ENCODE measurements at places on chromosomes 13 and 19.

- DNase-seq, result no peak
Observed at GRCh38 chr13:51673165-51673564, 88.9 kb downstream of the WDFY2 start.

DNA sequence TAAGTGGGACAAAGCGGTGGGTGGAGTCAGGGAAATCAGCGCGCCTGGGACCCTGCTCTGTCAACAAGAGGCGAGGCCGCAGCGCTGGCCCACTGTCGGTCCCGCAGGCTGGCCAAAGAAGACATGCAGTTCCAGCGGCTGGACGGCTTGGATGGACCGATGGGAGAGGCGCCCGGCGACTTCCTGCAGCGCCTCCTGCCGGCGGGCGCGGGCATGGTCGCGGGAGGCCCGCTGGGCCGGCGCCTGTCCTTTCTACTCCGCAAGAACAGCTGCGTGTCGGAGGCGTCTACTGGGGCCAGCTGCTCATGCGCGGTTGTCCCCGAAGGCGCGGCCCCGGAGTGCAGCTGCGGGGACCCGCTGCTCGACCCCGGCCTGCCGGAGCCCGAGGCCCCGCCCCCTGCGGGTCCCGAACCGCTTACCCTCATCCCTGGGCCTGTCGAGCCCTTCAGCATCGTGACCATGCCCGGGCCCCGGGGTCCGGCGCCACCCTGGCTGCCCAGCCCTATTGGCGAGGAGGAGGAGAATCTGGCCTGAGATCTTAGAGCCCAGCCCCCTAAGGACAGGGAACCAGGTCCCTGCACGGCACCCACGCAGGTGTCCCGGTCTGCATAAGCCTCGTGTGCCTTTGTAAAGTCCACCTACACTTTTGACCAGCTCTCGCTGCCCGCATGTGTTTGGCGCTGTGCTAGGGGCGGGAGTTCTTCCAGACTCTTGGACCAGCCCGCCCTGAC is 6.1 kb downstream of the BEST2 start:
- peak; percentile 62 for DNase-seq

DNA sequence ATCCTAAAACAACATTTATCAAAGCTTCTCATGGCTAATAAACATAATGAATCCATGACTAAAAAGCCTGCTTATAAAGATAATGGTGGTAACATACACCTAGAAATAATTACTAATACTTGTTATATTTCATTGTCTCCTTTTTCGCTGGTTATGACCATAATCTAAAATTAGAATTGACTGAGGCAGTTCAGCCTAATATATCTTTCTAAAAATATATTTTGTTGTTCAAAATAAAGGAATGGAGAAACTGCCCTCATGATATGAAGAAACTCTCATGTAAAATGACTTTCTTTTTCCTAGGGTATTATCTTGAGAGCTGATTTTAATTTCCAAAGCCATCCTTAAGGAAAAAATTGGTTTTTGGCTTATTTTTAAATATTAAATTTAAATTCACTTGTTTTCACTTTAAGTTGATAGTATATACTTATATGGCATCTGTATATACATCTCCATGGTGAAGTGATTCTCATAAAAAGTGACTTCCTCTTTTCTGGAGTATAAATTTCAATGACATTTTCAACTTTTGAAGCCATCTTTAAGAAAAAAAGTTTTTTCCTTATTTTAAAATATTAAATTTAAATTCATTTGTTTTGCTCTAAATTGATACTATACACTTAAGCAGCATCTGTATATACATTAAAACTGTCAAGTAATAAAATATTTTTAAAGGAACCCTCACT is 204.6 kb downstream of the VWA8 start:
- DNase-seq, result no peak

GRCh38 chr13:77079902-77080413 is 53.0 kb upstream of the FBXL3 start:
- DNase-seq, result no peak

GRCh38 chr13:44487989-44488388 is 88.1 kb downstream of the TSC22D1 start:
- no peak for DNase-seq

- DNase-seq, result no peak
Observed at GRCh38 chr19:45505151-45505995, 1.9 kb upstream of the VASP start.

GRCh38 chr19:10643172-10643967 is 10.8 kb upstream of the ILF3 start:
- DNase-seq, result no peak

DNA sequence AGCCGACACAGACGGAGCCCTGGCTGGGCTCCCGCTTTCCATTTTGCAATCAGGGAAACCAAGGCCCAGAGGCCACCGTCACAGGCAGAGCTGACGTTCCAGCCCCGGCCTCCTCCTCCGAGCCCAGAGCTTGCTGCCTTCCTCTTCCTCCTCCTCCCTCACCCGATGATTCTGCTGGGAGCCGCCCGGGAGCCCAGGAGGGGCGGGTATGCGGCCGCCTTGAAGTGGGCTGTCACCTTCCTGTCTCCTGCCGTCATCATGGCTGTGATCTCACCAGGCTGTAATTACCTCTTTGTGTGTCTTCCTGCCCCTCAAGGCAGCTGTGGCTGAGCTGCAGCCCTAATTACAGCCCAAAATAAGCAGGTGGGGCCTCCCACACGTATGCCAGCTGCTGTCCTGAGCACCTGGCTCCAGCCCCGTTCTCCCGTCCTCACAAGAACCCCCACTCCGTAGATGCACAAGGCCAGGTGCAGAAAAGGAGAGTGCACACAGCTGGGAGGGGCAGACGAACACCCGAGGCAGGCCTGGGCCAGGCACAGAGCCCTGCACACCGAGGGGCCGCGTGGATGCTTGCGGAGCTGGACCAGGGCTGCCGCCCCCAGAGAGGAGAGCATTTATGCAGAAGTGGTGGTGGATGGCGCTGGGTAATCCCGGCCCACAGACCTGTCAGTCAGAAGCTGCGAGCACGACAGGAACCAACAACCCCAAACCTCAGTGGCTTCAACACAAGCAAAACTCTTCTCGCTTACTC is 4.0 kb downstream of the TPGS1 start:
- peak; percentile 58 for DNase-seq

- no peak for DNase-seq
Observed at GRCh38 chr13:48138270-48138669, 43.4 kb upstream of the MED4 start.

DNA sequence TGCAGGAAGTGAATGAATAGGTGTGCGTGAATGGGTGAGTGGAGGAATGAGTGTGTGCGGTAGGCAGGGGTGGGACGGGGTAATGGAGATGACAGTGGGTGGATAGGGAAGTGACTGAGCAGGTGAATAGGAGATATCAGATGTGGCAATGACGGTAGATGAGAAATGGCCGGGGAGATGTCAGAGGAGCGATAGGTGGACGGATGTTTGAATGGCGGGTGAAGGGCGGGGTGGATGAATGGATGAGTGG is 1.5 kb downstream of the TTC9B start:
- no peak for DNase-seq

DNA sequence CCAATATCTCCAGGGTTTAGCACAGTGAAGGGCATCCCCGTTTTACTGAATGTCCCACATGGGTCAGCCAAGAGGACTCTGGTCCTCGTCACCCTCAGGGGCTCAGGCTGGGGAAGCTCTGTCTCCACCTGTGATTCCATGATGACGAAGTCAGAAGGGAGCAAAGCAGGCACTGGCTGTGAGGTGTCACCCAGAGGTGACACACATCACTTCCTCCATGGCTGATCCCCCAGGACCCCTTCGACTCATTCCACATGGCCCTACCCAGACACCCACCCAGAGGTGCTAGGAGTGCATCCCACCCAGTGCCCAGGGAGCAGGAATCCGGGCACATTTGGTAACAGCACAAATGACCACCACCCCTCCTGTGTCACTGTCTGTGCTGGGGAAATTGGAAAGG is 145.2 kb upstream of the VSTM2B start:
- no peak for DNase-seq

DNA sequence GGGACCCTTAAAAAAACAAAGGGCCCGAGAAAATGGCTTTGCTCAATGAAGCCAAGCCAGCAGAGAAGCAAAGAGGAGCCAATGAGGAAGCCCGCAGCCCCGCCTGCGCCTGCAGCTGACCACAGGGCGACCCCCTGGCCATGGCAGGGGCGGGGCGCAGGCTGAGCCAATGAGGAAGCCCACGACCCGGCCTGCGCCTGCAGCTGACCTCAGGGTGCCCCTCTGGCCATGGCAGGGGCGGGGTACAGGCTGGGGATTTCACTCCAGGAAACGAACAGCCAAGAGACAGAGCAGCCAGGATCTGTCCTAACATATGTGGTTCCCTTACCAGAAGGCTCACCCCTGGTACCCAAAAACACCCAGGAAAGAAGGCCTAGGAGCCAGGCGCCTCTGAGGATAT is 101.4 kb downstream of the STK24 start:
- no peak for DNase-seq

DNA sequence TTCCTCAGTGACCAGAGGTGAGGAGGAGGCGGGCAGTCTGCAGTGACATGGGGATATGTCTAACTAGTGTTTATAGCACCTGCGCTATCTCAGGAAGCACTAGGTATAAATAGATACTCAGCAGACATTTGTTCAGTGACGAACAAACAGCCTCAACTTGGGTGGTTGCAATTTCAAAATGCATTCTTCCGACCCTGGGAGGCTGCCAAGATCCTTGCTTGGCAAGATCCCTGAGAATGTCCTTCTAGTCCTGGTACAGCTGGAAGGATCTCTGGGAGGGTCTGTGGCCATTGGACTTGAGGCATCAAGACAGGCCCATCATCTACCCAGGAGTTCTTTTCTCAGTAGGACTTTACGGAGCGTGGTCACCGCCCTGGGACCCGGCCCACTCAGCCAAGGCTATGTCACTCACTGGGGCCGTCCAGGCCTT is 299.5 kb downstream of the ZNF536 start:
- DNase-seq, result no peak

- DNase-seq, result peak; percentile 87
Observed at GRCh38 chr19:41570639-41571112, 5.3 kb upstream of the CEACAM21 start.

DNA sequence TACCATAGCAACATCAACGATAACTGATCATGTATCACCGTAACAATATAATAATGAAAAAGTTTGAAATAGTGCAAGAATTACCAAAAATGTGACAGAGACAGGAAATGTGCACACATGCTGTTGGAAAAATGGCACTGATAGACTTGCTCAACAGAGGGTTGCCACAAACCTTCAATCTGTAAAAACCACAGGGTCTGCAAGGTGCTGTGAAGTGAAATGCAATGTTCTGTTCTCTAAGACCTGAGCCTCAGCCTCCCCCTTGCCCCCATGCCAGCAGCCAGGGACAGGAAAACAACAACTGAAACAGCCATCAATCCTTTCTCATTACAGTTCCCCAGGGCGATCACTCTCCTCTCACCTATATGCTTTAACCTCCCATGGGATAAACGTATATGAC is 88.4 kb downstream of the USP12 start:
- no peak for DNase-seq

- no peak for DNase-seq
Observed at GRCh38 chr19:11232555-11232954, 6.9 kb upstream of the ANGPTL8 start.

- no peak for DNase-seq
Observed at GRCh38 chr19:36771261-36772231, 1.1 kb downstream of the ZNF850 start.
